Stimulated activated CD4-positive, alpha-beta T cell treated with anti-CD3 and anti-CD28 coated beads, Interleukin-12 subunit alpha, Interleukin-12 subunit beta, amount 100 ng/mL, for 48 hours (primary cell): ENCODE measurements at places on chromosomes 11 and 22.

DNA sequence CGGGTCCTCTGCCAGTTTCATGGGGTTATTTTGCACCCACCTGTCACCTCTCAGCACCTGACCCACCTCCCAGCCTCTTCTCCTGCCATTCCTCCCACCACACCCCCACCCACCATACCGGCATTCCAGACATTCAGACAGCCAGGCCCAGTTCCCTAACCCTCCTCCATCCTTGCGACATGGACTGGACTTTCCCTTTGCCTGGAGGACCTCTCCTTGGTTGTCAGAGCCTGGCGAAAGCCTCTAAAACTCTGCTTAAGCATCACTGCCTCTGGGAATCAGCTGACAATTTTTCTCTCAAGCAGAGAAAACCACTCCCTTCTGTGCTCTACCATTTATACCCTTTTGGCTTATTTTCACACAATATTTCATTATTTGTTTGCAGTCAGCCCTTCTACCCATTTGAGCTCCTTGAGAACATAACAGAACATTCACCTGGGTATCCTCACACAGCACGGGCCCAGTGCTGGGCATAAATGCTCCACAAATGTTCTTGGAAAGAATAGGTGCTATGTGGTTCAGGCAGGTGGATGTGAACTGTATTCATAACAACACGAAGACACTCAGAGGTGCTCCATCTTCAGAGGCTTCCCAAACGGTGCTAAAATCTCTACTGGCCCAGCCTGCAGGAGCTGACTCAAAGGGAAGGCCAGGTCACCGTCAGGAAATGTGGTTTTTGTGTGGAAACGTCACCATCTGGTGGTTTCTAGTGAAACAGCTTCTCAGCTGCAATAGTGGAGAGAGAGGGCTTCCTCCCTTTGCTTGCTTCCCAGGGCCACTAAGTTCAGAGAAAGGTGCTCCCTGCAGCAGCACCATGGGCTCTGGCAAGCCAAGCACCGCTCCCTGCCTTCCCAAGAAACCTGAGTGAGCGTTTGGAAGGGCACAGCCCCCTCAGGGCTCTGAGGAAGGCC lies 10.4 kb downstream of the SPATA19 start:
- peak; percentile 30 for DNase-seq

DNA sequence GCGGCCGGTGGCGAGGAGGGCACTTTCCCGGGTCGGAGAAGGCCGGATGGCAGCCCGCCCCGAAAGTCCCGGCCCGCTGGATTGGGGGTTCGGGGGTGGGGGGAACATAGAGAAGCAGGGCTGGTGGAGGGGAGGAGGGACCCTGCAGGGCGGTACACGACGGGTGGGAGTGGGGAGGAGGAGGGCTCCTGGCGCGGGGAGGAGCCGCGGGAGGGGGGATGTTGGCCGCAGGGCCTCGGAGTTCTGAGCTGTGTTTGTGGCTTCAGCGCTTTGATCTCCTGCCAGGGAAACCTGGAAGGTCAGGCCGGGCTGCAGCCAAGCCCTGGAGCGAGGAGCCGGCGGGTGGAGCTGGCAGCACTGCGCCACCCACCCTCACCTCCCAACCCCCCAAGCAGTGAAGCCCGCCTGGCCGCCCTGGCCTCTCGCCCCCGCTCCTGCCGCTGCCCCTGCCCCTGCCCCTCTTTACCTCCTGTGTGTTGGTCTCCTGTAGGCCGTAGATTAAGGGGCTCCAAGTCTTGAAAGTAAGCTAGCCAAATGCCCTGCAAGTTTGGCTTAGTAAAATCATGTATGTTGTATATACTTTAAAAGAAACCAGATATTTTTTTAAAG lies 30.9 kb downstream of the C22orf31 start:
- no peak for DNase-seq

GRCh38 chr11:34358728-34359547 lies 1.1 kb upstream of the ABTB2 start:
- peak; percentile 55 for DNase-seq

- no peak for DNase-seq
These were observed 127.7 kb downstream of the MAML2 start for GRCh38 chr11:96215110-96215782.

DNA sequence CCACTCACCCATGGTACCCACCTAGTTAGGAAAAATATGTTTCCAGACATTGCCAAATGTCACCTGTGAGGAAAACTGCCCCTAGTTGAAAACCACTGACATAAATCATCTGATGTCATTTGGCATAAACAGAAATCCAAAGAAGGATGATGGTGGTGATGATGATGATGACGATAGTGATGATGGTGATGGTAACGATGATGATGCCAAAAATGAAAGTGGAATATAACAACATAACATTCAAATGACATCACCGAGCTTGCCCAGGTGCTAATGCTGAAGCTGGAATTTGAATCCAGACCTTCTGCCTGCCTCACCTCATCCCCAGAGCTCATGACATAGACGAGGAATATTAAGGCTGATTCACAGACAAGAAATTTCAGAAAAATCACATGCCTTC lies 92.3 kb upstream of the ASPHD2 start:
- no peak for DNase-seq

DNA sequence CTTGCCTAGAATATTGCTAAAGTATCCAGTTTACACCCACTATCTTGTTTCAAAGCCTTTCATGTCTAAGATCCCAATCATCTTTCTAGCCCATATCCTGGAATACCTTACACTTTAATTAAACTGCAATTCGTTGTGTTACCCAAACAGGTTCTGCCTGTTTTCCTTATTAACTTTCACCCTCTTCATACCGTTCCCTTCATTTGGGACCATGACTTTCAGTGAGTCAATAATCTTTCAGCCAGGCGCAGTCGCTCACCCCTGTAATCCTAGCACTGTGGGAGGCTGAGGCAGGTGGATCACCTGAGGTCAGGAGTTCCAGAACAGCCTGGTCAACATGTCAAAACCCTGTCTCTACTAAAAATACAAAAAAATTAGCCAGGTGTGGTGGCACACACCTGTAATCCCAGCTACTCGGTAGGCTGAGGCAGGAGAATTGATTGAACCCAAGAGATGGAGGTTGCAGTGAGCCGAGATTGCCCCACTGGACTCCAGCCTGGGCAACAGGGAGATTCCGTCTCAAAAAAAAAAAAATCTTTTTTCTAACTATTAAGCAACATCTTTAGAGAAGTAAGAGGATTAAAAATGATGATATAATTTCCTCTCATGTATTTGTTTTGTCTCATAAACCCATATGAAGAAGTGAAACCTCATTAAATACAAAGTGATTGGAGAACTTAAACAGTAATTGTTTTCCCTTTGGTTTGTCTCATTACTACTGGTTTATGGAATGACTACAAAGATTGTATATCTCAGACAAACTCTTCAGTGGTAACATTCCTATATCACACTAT lies 20.7 kb downstream of the DMC1 start:
- DNase-seq: no peak

DNA sequence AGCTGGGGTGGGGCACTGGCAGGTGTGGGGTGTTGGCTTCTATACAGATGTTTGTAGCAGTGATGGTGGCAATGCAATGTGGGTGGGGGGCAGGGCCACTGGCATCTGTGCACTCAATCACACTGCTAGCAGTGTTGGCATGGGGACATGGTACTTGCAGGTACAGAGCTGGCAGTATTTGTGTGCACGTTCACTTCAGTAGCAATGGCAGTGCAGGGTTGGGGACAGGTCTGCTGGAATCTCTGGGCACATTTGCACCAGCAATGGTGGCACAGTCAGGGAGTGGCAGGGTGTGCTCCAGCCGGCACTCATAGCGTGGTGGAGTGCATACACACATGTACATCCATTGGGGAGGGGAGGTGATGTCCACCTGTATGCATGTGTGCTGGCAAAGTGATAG lies 775.2 kb downstream of the CNTN5 start:
- no peak for DNase-seq

DNA sequence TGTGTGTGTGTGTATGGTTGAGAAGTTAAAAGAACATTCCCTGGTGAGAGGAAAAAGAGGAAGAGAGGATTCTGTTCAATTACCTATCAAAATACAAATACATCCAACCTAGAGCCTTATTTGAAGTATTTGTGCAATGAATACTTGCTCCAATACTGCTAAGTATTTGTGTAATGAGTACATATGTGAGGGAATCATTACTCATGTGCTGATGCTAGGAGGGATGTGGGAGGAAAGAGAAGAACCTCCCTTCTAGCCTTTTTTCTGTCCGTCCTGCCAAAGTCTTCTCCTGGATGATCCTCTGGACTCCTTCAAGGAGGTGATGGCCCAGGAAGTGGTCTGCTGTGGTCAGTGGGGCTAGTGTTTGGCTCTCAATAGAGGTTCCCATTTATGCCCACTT lies 36.0 kb upstream of the ACCSL start:
- no peak for DNase-seq

- no peak for DNase-seq
These were observed 41.7 kb upstream of the BLID start for GRCh38 chr11:122157653-122158161.

DNA sequence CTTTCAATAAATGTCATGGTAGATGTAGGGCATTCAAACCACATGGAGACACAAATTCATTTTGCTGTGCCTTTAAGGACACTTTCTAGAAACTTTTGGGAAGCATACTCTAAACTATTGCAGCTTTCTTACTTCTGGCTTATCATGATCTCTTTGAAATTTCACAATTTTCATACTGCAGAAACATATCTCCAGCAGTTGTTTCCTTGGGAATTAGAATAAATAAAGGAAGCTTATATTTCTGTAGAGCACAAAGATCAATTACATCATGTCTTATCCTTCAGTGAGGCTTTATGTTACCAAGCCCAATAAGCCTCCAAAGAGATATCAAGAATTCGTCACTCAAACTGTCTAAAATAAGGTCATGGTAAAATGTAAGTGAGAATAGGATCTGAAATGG lies 74.5 kb upstream of the RAB38 start:
- DNase-seq: no peak

DNA sequence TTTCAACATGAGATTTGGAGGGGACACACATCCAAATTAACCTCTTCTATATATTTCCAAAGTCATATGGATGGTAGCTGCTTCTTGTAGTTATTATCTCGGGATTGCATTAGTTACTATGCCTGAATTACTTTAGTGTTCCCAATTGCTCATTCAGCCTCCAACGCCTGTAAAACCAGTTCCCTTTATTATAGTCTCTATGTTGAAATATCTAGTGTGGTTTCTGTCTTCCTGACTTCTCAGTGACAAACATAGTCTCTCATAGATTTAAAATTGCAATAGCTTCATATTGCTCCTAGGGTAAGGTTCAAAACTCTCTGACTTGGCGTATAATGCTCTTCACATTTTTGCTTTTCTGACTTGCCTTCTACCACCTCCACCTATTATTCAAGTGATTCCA lies 366.4 kb downstream of the CASP12 start:
- DNase-seq: no peak

GRCh38 chr11:11979488-11980117 lies 28.8 kb downstream of the DKK3 start:
- no peak for DNase-seq

- DNase-seq: no peak
These were observed 388.6 kb downstream of the MN1 start for GRCh38 chr22:27412866-27413445.

- DNase-seq: peak; percentile 28
These were observed 23.5 kb downstream of the TP53I11 start for GRCh38 chr11:44927174-44927661.

DNA sequence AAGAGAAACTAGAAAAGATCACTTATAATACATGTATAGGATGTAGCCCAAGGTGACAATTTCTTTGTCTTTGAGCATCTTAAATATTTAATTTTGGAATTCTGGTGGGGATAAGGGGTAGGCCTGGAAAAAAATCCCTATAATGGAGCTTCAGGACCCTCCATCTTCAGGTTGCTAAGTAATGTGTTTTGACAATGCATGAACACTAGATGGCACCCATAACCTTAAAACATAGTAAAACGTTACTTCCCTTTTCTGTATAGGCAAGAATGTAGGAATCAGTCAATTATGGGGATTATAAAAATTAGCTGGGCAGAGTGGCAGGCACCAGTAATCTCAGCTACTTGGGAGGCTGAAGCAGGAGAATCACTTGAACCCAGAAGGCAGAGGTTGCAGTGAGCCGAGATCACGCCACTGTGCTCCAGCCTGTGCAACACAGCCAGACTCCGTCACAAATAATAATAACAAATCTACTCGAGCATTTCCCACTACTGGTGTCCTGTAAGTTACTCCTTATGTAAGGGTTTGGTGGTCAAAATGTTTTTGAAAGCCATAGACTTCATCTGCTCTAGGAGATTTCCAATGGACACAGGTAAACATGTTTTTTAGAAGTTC lies 541.9 kb upstream of the CCDC90B start:
- DNase-seq: no peak

GRCh38 chr22:49519117-49519737 lies 308.4 kb downstream of the BRD1 start:
- no peak for DNase-seq

GRCh38 chr11:68792400-68792966 lies 41.2 kb upstream of the TESMIN start:
- DNase-seq: no peak

GRCh38 chr11:67006029-67006884 lies 16.7 kb upstream of the SYT12 start:
- peak; percentile 15 for DNase-seq

DNA sequence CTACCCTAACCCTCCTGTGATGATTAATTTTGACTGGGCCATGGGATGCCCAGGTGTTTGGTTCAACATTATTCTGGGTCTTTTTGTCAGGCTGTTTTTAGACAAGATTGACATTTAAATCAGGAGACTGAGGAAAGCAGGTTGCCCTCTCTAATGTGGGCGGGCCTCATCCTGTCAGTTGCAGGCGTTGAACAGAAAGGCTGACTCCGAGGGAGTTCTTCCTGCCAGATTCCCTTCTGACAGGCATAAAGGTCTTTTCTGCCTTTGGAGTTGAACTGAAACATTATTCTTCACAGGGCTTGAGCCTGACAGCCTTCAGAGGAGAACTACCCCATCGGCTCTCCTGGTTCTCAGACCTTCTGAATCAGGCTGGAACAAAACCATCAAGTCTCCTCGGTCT lies 4.3 kb upstream of the PSMC3 start:
- no peak for DNase-seq

DNA sequence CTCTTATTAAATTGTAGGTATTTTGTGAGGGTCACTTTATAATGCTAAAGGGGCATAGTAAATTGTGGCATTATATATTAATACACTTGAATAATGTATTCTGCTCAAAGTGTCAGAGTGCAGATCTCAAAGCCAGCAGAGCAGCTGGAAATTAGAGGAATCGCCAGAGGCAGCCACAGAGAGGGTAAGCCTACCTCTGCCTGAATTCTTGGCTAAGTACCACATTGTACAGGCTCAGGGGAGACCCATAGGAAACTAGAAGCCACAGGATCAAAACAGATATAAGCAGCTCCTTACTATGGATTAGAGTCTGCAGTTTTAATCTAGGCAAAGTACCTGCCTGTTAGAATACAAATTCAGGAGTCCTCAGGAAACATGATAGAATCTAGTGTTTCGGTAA lies 249.3 kb downstream of the DDX10 start:
- no peak for DNase-seq

- no peak for DNase-seq
These were observed 13.8 kb downstream of the CHRDL2 start for GRCh38 chr11:74717221-74717969.

DNA sequence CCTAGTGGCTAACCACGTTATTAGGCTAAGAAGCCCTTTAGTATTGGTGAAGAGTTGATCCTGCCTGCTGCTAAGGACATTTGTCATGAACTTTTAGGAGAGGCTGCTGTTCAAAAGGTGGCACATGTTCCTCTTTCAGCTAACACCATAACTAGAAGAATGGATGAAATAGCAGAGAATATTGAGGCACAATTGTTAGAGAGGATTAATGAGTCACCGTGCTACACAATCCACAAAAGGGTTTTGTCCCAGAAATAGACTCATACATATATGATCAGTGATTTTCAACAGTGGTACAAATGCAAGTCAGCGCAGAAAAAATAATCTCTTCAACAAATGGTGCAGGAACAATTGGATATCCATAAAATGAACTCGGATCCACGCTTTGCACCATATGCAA lies 7.0 kb upstream of the MSANTD2 start:
- no peak for DNase-seq
